Right atrium auricular region (tissue), 2 donors: ENCODE measurements at places on chromosomes 16 and 17. TPM values are rescaled to one million over a fixed set of nuclear protein-coding genes. Genes with fewer than 3 reads are reported as not detected.

- H3K27ac ChIP-seq, result no peak overlapping the region
- H3K27me3 ChIP-seq, result no peaks in the 10 kb centered on the region
- H3K4me1 ChIP-seq, result no peaks in the 10 kb centered on the region
- no peak for DNase-seq
- no peak overlapping the region for H3K4me3 ChIP-seq
- H3K36me3 ChIP-seq, result no peaks in the 10 kb centered on the region
These were observed 585 bp upstream of the KRT36 start for GRCh38 chr17:41490000-41490990.

GRCh38 chr17:63171428-63172393 lies 205.7 kb downstream of the TANC2 start:
- H3K27ac ChIP-seq, result no peak overlapping the region
- DNase-seq, result no peak
- no peaks in the 10 kb centered on the region for H3K27me3 ChIP-seq
- no peaks in the 10 kb centered on the region for H3K4me1 ChIP-seq
- H3K36me3 ChIP-seq, result no peaks in the 10 kb centered on the region
- no peak overlapping the region for H3K4me3 ChIP-seq

DNA sequence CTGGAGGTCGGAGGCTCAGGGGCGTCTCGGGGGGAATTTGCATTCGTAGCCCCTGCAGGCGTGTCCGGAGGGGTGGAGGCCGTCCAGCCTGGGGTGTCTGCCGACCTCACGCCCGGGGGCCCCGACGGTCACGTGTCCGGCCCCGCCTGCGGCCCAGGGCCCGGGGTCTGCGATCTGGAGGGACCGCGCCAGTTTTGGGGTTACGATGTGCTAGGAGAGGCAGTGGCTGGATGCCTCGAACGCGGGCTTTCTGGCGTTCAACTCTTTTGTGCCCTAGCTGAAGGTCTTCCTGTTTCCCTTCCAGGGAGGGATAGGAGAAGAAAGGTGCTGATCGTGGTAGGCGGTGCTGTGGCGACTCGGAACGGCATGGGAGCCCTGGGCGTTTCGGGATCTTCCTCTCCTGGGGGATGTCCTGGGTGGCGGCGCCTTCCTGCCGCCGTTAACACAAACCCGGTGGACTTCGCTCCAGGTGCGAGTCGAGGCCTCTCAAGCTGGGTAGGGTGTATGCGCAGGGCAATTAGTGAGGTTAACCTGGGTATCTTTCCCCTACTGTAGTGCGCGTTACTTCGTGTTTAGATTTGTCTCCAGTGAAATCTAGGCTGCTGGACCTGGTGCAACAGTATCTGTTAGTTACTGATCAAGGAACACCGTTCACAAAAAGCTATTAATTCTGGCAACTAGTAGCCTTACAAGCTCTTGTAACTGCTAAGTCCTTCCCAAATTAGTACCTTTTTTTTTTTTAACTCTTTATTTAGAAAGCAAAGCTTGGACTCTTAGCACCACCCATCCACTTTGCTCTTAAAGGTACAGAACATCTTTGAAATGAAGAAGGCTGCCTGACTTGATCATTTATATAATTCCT lies 1.3 kb downstream of the AKAP1 start:
- DNase-seq, result no peak
- H3K4me1 ChIP-seq, result no peaks in the 10 kb centered on the region
- peak overlapping the region; percentile 68 for H3K4me3 ChIP-seq
- no peaks in the 10 kb centered on the region for H3K27me3 ChIP-seq

The TTLL6 gene
- not detected for total RNA-seq

The MAP1LC3B gene
- 83.0 TPM for total RNA-seq

The KRT16 gene
- total RNA-seq, result not detected
